Activated CD4-positive, alpha-beta T cell treated with anti-CD3 and anti-CD28 coated beads, Interleukin-2, amount 10 ng/mL, durations not matched to agents 24 days and 14 days (primary cell): ENCODE measurements at places on chromosomes 6 and 20. TPM values are rescaled to one million over a fixed set of nuclear protein-coding genes. Genes with fewer than 3 reads are reported as not detected.

Gene ADAM33
- not detected in 2 replicates for total RNA-seq

DNA sequence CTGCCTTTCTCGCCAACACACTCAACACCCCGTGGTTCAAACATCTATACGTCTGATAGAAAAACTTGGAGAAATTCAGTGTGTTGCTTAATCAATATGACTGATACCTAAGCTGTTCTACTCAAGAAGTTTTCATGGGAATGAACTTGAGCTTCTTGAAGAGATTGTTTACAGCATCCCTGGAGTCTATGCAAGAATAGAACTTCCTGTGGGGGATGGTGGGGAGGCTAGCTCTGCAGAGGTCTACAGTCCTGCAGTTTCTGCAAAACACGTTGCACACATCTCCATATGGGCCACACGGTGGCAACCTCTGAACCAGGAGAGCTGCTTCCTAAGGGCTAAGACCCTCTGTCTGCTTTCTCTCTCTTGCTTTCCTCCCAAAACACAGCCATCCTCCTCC is 32.7 kb upstream of the FANCE start:
- peaks cover 47% of the 10 kb centered on the region for H3K4me1 ChIP-seq
- peak overlapping the region; percentile 55 for H3K4me3 ChIP-seq
- H3K27ac ChIP-seq = peak overlapping the region; percentile 90
- H3K36me3 ChIP-seq = peaks cover 19% of the 10 kb centered on the region

DNA sequence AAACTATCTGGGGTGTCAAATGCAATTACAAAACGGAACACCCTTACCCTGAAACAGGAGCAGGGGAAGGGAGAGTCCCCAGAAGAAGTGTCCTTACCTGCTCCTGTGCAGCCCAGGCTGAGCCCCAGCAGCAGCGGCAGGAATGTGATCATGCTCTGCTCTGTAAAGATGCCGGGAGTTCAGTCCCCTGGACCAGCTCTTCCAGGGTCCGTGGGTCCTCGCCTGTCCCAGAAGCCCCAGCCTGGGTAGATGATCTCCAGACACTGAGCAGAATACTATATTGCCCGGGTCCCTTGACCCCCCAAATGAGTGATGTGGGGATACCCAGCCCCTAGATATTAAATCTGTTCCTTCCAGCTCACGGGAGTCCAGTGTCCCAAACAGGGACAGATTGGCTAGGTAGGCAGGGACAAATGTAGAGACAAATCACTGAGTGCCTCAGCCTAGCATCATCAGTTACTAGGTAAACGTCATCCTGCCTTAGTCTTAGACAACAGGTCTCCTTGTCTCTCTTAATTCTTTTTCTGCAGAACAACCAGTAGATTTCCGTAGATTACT is at the start of gene HLA-DMB:
HLA-DMB (minus strand) TSS at position 373 of the 558 bp plus-strand sequence; CDS start at position 152, 221 bp downstream.
- peak; percentile 88 for DNase-seq
- peak within 1 kb of the TSS; percentile 84 for H3K27ac ChIP-seq
- H3K4me3 ChIP-seq = peak within 1 kb of the TSS; percentile 81
- peaks cover 52% of the 10 kb centered on the region for H3K4me1 ChIP-seq
- H3K27me3 ChIP-seq = peaks cover 5% of the 10 kb centered on the region
- H3K36me3 ChIP-seq = peaks cover 2% of the 10 kb centered on the region

DNA sequence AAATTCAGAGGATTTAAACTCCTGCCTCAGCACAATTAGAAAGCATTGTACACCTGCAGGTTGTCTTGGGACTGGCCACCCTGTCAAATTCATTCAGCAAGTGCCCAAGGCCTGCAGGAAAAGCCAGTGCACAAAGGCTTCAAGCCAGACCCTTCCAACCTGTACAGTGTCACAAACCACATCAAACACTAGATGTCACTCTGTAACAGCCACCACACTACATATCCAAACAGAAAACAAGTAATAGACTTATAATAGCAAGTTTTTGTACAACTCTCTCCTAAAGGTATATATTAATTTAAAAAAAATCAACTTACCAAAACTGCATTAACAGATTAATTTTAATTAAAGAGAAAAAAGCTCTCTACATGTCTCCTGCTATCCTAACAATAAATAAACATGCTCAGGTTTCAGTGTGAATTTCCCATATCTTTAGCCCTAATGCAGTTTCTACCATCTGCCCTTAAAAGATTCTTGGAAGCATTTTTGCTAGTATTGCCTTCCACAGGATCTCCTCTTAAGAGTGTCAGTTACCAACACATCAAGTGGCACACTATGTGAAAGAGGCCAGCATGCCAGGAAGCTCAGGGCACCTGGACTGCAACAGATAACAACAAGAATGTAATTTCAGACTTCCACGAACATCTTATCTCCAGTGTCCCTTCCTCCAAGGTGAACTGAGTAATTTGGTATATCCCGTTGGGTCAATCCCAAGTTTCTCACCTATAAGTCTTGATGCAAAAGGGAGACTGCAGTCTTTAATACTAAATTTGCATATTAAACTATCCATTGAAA is 47.5 kb downstream of the RALGAPA2 start:
- no peak overlapping the region for H3K27ac ChIP-seq
- no peak overlapping the region for H3K4me3 ChIP-seq
- H3K36me3 ChIP-seq = no peaks in the 10 kb centered on the region
- peak; percentile 69 for DNase-seq

DNA sequence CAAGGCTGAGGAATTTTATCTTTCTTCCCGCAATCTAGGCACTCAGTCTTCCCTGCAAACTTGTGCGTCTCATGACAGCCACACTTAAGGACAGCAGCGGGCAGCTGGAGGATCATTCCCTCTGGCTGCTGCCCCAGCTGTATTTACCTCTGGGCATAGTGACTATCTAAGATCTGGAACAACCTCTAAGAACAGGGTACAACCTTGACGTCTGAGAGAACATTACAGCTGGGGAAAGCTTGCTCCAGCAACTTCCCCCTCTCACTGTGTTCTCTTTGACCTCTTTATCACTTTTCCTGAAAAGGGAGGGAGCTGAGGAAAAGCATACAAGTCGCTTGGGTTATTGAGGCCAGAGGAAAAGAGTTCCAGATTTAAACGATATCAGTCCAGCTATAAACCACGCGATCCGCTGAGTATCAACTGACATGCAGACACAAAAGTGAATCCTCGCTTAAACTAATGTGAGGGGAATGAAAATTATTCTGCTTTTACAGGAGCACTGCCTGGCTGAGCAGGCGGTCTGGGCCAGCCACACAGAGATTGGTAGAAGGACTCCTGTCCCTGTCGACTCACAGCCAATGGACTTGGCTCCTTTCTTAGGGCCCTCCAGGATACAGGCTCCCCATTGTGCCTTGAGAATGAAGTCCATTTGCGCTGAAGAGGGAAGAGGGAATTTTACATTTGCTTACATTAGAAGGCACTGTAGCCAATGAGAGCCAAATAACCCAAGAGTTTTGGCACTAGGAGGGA is 153.3 kb downstream of the QRSL1 start:
- no peaks in the 10 kb centered on the region for H3K36me3 ChIP-seq
- no peak overlapping the region for H3K27ac ChIP-seq
- no peak overlapping the region for H3K4me3 ChIP-seq
- H3K4me1 ChIP-seq = no peaks in the 10 kb centered on the region

DNA sequence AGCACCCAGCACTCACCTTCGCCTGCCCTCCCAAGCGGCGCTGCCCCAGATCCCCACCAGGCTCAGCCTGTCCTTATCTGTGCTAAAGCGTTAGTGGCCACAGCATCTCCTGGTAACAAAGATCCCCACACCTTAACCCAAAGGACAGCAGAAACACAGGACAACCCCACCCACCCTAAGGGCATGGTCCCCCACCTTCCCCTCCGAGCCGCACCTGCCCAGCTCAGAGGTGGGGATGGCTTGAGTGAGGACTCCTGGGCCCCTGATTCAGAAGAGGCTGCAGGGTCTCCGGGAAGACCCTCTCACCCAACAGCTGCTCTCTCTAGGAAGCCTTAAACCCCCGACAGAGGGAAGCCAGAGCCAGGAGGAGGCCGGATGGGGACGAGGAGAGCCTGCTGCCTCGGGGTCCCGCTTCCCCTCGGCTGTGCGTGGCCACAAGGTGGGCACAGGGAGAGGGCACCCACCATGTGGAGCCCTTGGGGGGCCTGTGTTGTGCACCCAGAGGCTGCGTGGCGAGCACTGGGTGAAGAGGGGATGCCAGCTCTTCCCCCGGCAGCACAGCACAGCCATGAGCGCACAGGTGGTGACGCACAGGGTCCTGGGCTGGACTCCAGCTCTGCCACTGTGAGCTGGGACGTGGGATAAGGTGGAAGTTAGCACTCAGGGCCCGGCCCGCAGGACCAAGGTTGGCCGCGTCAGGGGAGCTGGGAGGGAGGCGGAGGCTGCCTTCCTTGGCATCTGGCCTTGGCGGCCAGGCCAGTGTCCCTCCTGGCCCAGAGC is 31.9 kb upstream of the MRGBP start:
- no peak for DNase-seq
- no peak overlapping the region for H3K4me3 ChIP-seq
- H3K4me1 ChIP-seq = no peaks in the 10 kb centered on the region
- no peaks in the 10 kb centered on the region for H3K36me3 ChIP-seq
- peaks cover 2% of the 10 kb centered on the region for H3K27me3 ChIP-seq

DNA sequence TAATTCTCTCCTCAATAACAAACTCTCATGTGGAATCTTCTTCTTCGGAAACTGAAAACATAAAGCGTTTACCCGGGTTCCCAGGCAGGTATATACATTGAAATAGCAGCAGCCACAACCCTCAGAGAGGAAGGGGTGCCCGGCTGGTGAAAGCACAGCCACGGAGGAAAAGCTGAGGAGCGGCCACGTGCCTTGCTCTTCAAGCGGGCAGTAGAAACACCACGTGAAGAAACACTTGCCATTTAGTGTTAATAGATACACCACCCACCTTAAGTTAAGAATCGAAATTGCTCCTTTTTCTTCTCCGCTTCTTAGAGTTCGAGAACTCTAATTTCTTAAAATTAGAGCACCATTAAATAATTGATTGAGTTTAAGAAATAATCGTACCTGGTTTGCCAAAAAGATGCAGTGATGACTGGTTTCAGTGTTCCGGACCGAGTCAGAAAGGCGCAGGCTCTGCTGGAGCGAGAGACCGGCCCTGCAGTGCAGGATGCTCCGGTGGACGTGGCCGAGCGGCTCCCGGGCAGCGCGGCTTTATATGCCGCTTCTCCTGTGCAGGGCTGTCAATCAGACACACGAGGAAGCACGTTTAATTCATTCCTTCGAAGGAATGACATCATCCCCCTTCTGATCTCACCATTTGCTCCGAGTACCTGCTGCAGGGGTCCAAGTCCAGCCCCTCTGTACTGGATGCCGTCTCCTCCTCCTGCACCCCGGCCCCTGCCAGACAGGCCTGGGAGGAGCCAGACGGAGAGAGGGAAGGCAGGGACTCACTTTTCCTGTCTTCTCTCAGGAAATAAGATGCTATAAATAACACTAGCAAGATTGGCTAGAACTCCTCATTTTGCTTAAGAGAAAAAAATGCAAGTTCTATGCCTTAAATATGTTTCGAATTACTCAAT is at the start of gene THBS2:
THBS2 (minus strand) TSS at position 510 of the 902 bp plus-strand sequence. CDS start 3,062 bp downstream, outside the sequence.
- H3K27me3 ChIP-seq = peaks cover 51% of the 10 kb centered on the region
- H3K4me3 ChIP-seq = no peak within 1 kb of the TSS
- no peak for DNase-seq
- no peak within 1 kb of the TSS for H3K27ac ChIP-seq

GRCh38 chr6:157615420-157615769 is 207.7 kb upstream of the SNX9 start:
- H3K36me3 ChIP-seq = no peaks in the 10 kb centered on the region
- no peak overlapping the region for H3K4me3 ChIP-seq
- peaks cover 5% of the 10 kb centered on the region for H3K4me1 ChIP-seq
- H3K27ac ChIP-seq = no peak overlapping the region
- DNase-seq = no peak
- no peaks in the 10 kb centered on the region for H3K27me3 ChIP-seq
